KBM-7 (cell line): ENCODE measurements at places on chromosomes 2 and 18.

DNA sequence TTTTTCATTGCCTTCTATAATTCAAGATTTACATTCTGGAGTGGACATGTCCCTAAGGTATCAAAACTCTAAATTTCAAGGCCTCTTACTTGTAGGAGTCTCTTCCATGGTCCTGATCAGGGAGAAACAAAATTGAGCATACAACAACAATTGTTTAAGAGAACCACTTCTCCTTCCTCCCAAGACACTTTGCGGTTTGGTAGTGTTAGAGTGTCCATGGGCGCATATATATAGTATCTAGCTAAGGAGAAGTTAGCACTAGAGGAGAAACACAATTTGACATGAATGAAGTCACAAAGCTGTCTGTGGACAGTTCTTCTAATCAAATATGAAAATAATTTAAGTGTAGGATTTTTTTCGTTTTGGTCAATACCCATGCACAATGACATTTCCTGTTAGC lies 349.1 kb upstream of the MAP2 start:
- DNase-seq = no peak

GRCh38 chr2:239302808-239303557 lies 97.8 kb downstream of the HDAC4 start:
- DNase-seq = no peak

DNA sequence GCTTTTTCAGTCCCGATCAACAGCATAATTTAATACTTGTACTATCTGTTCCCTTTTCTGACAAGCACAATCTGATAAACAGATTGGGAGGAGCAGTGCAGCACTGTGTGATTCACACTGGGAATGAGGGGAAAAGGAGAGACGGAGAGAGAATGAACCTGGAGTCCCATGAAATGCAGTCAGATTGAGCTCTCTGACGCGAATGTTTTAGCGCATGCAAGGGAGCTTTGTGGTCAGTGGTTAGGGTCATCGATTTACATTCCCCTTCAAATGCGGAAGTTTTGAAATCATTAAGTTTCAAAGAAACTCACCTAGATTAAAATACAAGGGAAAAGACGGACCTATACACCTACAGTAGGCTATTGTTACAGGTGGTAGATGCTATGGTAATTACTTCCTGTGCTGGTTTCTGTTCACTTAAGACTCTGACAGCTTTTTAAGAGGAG lies 99.6 kb downstream of the KCTD1 start:
- peak; percentile 12 for DNase-seq

- DNase-seq = no peak
Observed at GRCh38 chr2:65666156-65666725, 233.8 kb upstream of the SPRED2 start.

DNA sequence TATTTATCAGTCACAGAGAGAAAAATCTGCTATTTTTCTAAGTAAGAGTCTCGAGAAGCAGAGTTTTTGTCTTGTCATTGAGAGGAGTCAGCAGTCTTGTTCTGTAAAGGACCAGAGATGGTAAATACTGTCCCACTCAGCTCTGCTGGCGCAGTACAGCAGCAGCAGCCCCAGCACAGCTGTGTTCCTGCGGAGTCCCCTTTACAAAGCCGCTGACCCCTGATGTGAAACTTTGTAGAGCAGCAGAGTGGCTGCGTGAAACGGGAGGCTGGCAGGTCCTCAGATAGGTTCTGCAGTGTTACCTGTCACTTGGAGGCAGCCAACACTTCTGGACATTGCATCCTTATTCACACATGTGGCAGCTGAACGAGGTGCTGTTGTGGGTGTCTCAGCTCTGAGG lies 45.2 kb downstream of the TMEM185B start:
- no peak for DNase-seq

DNA sequence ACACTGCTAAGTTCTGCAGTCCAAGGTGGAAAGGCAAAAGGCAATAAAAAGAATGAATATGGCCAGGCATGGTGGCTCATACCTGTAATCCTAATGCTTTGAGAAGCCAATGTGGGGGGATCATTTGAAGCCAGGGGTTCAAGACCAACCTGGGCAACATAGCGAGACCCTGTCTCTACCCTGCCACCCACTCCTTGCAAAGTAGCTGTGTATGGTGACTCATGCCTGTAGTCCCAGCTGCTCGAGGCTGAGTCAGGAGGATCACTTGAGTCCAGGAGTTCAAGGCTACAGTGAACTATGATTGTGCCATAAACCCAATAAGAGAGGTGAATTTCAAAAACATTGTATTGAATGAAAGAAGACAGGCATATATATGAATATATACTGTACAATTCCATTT lies 2.4 kb downstream of the MYL12B start:
- DNase-seq = no peak

DNA sequence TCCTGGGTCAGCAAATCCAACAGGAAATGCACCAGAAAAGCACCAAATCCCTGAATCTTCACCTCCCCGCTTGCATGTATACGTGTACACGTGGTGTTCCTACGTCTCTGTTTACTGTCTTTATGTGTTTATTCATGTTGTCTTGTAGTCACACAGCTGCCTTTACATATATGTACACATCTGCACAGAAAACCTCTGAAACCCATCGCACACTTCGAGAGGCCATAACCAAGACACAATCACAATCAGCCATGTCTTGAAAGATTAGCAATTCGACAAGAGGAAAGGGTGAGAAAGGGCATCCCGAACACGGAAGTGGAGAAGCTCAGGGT lies 98.1 kb downstream of the PLB1 start:
- no peak for DNase-seq

DNA sequence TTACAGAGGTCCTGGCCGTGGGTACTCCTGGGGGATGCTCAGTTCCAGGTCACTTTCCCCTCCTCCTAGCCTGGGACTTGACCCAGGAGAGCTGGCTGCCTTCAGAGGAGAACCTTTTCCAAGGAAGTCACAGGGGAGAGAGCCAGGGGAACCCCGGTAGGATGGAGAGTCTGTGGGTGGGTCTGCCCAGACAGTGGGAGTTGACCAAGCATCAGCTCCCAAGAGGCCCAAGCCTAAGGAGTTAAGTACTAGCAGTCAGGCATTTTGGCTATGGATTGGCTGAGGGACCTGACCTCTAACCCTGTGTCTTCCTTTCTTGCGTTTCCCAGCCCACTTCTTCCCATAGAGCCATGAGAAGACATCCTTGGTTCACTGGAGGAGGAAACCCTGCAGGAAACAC lies 48.8 kb upstream of the PLB1 start:
- DNase-seq = no peak

GRCh38 chr2:229118927-229119326 lies 152.2 kb downstream of the PID1 start:
- no peak for DNase-seq

GRCh38 chr2:57373530-57373929 lies 673.1 kb upstream of the VRK2 start:
- DNase-seq = no peak

DNA sequence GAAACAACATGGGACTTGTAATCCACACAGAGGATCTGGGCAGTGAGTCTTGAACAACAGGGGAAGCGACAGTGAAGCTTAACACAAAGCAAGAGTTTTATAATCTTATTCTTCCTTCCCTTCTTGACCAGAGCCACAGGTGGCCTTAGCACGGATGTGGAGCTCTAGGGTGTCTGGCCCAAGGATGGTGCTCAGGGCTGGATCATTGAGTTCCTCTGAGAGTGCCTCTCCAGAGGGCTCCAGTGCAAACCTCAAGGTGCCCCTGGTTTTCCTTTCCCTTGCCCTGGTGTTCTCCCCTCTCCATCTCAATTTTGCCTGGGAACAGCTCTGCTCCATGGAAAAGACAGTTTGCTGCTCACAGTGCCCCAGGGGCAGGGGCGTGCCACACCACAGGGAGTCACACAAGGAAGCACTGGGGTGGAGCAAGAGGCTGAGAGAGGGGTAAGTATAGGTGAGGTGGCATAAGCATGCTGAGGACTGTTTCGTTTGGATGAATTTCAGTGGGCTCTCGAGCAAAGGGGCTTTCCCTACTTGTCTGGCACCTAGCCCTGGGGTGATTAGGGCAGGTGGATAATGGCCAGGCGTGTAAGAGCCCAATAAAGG lies 88.6 kb upstream of the B3GNT7 start:
- no peak for DNase-seq

GRCh38 chr2:134770702-134771101 lies 51.9 kb upstream of the TMEM163 start:
- no peak for DNase-seq

DNA sequence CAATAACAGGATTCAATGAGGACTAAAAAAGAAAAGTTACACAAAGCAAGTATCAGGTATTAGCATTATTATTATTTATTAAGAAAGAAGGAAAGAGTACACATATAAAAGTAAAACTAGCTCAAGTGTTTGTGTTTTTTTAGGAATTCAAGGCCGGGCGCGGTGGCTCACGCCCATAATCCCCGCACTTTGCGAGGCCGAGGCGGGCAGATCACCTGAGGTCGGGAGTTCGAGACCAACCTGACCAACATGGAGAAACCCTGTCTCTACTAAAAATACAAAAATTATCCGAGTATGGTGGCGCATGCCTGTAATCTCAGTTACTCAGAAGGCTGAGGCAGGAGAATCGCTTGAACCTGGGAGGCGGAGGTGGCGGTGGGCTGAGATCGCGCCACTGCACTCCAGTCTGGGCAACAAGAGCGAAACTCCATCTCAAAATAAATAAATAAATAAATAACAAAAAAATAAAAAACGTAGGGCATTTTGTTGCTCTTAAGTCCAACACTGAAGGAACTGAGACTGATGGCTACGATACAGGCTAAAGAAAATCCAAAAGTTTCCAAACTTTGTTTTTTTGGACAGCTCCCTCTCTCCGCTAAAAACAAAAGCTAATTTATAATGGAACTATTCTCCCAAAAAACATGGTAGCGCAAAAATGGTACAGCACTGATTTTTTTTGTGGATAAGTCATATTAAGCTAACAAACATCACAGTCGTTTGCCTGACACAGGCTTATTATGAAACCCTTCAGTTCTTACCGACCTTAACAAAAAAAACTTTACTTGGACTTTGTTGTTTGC lies 1.7 kb downstream of the TRAPPC8 start:
- no peak for DNase-seq

GRCh38 chr18:27185025-27185763 lies at the start of gene CHST9:
Gene CHST9 (minus strand): TSS chr18:27185308. CDS start chr18:27142809, 42,499 bp downstream.
- DNase-seq = no peak

DNA sequence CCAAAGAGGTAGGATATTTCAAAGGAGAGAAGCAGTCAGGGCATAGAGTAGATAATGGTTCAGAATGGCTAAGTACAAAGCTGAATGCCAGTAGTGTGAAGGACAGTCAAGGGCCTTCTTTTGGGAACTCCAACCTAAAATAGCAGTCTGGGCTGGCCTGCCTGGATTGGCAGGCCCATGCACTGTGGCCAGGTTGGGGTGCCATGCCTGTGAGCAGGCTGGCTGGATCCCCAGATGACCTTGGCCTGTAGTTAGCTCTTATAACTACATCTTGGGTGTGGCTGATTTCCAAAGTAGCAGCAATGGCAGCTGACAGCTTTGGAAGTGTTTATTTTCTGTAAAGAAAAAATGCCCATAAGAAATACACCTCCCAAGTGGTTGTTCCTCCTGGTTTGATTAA lies 51.5 kb upstream of the ITGB6 start:
- no peak for DNase-seq

- DNase-seq = no peak
Observed at GRCh38 chr2:81648370-81648769, 1343.8 kb upstream of the LRRTM1 start.

DNA sequence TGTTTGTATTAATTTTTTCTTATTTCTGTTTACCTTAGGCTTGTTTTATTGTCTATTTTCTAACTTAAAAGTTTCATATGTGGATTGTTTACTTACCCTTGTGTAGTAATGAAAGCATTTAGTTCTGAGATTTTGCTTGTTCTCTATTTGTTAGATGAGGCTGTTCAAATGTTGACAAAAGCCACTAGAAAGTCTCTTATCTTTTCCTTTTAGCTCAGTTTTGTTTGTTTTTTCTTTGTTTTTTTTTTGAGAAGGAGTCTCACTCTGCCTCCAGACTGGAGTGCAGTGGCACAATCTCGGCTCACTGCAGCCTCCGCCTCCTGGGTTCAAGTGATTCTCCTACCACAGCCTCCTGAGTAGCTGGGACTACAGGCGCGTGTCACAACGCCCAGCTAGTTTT lies 30.9 kb downstream of the USP14 start:
- DNase-seq = no peak

DNA sequence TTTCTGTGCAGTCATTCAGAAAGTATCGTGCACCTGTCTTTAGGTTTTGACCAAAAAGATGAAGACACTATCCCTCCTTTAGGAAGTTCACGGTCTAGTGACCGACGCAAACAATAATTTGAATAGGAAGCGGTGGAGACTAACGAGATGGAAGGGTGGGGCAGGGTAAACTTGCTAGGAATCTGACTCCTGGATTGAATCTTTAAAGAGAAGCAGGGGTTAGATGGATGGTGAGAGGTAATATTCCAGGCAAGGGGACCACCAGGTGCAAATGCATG lies 651 bp upstream of the TXNL1 start:
- DNase-seq = no peak

- no peak for DNase-seq
Observed at GRCh38 chr2:239466061-239466754, 65.4 kb upstream of the HDAC4 start.

DNA sequence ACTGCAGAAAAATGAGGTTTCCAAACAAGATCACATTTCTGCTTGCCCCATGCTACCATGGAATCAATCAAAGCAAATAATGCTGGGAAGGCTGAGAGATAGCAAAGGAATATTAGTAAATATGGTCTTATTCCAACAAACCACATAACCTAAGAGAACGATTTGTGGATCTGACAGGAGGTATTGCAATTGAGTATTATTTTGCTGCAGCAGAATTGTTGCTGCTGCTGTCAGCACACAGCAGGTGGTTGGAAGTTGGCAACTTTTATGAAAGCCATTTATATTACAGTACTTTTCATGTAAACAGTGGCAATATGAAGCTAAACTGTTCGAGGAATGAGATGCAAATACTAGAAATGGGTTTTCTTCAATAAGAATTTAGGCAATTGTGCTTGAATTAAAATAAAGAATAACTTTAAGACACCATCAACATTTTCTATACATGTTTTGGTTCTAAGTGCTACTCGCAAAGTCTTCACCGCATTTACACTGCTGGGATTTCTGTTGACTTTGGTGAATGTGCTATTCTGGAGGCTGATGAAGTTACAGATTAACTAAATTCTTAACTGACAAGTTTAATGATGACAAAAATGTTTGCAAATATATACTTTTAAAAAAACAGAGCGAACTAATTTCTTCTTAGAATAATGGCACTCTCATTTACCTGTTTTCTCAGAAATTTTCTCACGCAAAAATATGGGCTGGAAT lies 1285.7 kb downstream of the CNTNAP5 start:
- no peak for DNase-seq

GRCh38 chr2:109201465-109202327 lies 72.7 kb downstream of the SH3RF3 start:
- DNase-seq = no peak
